ENCODE measurements at places on chromosomes 16 and 17. TPM values are rescaled to one million over a fixed set of nuclear protein-coding genes. Genes with fewer than 3 reads are reported as not detected.

GRCh38 chr17:65292430-65292829 lies 155.3 kb downstream of the RGS9 start:
- no peaks in the 10 kb centered on the region for H3K36me3 ChIP-seq
- no peak for DNase-seq
- H3K4me3 ChIP-seq, result no peak overlapping the region
- H3K27ac ChIP-seq, result no peak overlapping the region
- no peaks in the 10 kb centered on the region for H3K27me3 ChIP-seq

GRCh38 chr17:41907633-41908539 lies 10.9 kb downstream of the ACLY start:
- H3K36me3 ChIP-seq, result peaks cover 8% of the 10 kb centered on the region
- no peaks in the 10 kb centered on the region for H3K4me1 ChIP-seq
- no peak overlapping the region for H3K4me3 ChIP-seq

DNA sequence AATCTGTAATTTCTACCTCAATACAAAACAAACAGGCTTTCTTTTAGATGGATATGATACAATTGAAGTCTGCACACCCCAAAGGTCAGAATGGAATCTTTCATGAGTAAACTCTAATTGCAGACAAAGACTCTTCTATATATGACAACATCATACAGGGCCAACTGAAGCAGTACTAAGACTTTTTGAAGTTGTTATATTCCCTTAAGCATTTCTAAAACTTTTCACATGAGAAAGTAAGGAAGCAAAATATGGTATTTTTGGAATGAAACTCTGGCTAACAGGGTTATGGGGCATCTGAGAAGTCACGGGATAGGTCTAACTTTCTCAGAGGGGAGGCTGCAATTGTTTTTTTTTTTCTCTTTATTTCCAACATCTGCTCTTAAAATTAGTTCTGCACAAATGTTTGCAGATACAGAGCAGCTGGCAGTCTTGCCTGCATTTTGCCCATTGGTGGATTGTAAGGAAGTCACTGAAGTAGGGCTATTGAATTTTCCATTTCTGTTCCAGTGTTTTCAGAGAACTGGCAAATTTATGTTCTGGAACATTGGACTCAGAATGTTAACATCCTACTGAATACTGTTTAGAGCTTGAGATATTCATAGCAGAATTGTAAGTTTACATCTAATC lies 59.1 kb downstream of the SSH2 start:
- H3K4me1 ChIP-seq, result no peaks in the 10 kb centered on the region
- no peaks in the 10 kb centered on the region for H3K27me3 ChIP-seq
- H3K4me3 ChIP-seq, result no peak overlapping the region
- no peak overlapping the region for H3K27ac ChIP-seq
- DNase-seq, result no peak

DNA sequence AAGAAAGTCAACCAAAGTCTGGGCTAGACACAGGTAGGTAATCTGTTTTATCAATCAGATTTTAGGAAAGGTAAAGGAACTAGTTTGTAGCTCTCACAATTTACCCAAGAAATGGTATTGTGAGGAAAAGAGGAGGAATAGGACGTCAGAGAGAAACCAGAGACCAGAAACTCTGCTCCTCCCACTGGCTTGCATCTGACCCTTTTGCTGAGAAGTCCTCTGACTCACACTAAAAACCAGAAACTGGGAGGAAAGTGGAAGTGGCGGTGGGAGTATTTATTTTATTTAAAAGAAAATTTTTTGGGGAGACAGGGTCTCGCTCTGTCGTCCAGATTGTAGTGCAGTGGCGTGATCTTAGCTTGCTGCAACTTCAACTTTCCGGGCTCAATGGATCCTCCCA lies 38.0 kb upstream of the MNT start:
- no peak for DNase-seq
- H3K4me3 ChIP-seq, result no peak overlapping the region
- H3K4me1 ChIP-seq, result no peaks in the 10 kb centered on the region
- H3K36me3 ChIP-seq, result peaks cover 6% of the 10 kb centered on the region

DNA sequence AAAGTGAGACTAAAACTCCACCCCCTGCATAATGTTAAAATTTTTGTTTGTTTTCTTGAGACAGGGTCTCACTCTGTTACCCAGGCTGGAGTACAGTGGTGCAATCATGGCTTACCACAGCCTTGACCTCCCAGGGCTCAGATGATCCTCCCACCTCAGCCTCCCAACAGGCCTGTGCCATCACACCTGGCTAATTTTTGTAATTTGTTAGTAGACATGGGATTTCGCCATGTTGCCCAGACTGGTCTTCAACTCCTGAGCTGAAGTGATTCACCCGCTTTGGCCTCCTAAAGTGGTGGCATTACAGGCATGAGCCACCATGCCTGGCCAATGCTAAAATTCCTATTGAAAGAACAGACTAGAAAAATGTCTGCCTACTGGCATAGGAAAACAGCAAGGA lies 103.8 kb downstream of the TRIM37 start:
- no peak for DNase-seq
- H3K27ac ChIP-seq, result no peak overlapping the region
- no peak overlapping the region for H3K4me3 ChIP-seq
- H3K4me1 ChIP-seq, result no peaks in the 10 kb centered on the region
- peaks cover 6% of the 10 kb centered on the region for H3K36me3 ChIP-seq

- no peak overlapping the region for H3K4me3 ChIP-seq
- H3K27me3 ChIP-seq, result no peaks in the 10 kb centered on the region
- peak overlapping the region; percentile 51 for H3K27ac ChIP-seq
Observed at GRCh38 chr17:61503961-61504360, 51.7 kb downstream of the TBX4 start.

- DNase-seq, result no peak
- no peaks in the 10 kb centered on the region for H3K36me3 ChIP-seq
- no peak overlapping the region for H3K27ac ChIP-seq
- H3K4me3 ChIP-seq, result no peak overlapping the region
- H3K4me1 ChIP-seq, result no peaks in the 10 kb centered on the region
- H3K27me3 ChIP-seq, result no peaks in the 10 kb centered on the region
Observed at GRCh38 chr16:88323546-88324330, 59.0 kb upstream of the ZNF469 start.

- no peak overlapping the region for H3K4me3 ChIP-seq
- no peak overlapping the region for H3K27ac ChIP-seq
- no peaks in the 10 kb centered on the region for H3K4me1 ChIP-seq
- peaks cover 38% of the 10 kb centered on the region for H3K27me3 ChIP-seq
Observed at GRCh38 chr17:79251824-79252223, 177.2 kb downstream of the ENGASE start.

DNA sequence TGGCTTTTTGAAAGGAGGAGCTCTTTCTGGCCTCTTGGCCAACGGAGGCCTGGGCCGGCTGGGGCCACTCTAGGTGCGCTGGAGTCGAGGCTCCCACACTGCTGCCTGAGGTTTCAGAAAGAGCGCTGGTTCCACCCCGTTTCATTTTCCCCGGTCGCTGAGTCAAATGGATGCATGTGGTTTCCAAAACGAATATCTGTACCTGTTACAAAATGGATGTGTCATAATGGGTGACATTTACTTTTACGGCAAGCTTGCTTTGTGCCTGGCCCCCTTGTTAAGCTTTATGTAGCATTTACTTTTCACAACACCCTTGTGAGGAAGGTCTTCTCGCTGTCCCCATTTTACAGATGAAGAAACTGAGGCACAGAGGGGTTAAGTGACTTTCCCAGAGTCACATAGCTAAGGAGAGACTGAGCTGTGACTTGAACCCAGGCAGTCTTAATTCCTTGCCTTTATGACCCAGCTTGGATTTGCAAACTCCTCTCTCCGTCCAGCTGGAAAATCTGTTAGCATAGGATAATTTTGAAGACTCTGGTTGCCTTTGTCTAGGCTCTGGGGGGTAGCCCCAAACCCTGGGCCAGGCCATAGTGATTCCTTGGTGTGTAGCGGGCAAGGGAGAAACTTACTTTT lies 10.6 kb downstream of the KSR1 start:
- no peaks in the 10 kb centered on the region for H3K36me3 ChIP-seq
- peaks cover 5% of the 10 kb centered on the region for H3K4me1 ChIP-seq
- H3K27ac ChIP-seq, result no peak overlapping the region
- no peaks in the 10 kb centered on the region for H3K27me3 ChIP-seq
- DNase-seq, result no peak

DNA sequence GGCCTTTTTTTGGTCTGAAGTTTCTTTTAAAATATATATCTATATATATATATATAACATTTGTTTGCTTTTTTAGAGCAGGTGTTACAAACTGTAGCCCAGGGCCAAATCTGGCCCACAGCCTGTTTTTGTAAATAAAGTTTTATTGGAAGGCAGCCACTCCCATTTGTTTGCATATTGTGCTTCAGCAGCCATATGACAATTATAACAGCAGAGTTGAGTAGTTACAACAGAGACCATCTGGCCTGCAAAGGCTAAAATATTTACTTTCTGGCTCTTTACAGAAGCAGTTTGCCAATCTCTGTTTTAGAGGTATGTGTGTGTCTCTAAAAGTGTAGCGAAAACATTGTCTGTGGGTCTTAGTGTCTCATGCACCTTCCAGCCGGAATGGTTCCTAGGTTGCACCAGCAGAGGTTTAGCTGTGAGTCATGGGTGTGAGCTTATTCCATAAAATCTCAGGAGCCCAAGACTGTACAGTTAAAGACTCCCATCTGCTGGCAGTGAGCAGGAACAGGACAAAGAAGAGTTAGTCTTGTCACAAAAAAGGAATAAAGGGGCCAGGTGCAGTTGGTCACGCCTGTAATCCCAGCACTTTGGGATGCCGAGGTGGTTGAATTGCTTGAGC lies 23.8 kb downstream of the LCMT1 start:
- no peaks in the 10 kb centered on the region for H3K27me3 ChIP-seq
- no peak overlapping the region for H3K4me3 ChIP-seq
- peaks cover 3% of the 10 kb centered on the region for H3K36me3 ChIP-seq
- no peak overlapping the region for H3K27ac ChIP-seq
- no peaks in the 10 kb centered on the region for H3K4me1 ChIP-seq

GRCh38 chr17:50816771-50817751 lies 18.3 kb upstream of the WFIKKN2 start:
- H3K4me1 ChIP-seq, result no peaks in the 10 kb centered on the region
- peaks cover 2% of the 10 kb centered on the region for H3K27me3 ChIP-seq
- peak overlapping the region; percentile 17 for H3K4me3 ChIP-seq
- no peaks in the 10 kb centered on the region for H3K36me3 ChIP-seq

- peaks cover 17% of the 10 kb centered on the region for H3K4me1 ChIP-seq
- no peak overlapping the region for H3K4me3 ChIP-seq
- H3K27ac ChIP-seq, result peak overlapping the region; percentile 85
- no peaks in the 10 kb centered on the region for H3K36me3 ChIP-seq
Observed at GRCh38 chr17:41464682-41465081, 2.5 kb downstream of the KRT32 start.

GRCh38 chr16:73064212-73064993 lies 16.5 kb upstream of the ZFHX3 start:
- no peaks in the 10 kb centered on the region for H3K4me1 ChIP-seq
- H3K4me3 ChIP-seq, result peak overlapping the region; percentile 51
- H3K36me3 ChIP-seq, result no peaks in the 10 kb centered on the region
- no peak for DNase-seq

DNA sequence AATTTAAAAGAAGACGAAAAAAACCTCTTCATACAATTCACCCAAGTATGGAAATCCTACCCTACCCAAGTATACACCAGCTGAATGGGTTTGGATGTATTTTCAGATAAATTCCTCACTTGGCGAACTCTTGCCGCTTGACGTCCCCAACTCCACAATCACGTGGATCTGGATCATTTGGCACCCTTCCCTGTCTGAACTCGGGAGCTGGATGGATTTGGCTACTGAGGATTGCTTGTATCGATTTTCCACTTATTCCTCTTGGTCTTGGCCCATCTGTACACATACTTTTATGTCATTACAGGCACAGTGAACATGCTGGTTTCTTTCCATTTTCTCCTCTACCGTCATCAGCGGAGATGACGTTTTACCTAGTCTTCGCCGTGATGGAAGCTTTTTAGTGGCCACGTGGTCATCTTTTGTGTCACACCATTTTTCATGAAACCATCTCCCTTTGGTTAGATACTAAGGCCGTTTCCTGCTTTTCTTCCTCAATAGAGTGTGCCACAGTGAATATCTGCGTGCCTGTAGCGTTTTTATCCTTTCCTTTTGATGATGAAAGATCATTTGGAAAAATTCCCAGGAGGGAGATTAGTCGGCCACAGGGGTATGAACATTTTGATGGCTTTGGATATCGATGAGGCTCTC lies 47.1 kb downstream of the CMIP start:
- no peak for DNase-seq
- no peaks in the 10 kb centered on the region for H3K36me3 ChIP-seq
- H3K4me3 ChIP-seq, result no peak overlapping the region
- peaks cover 68% of the 10 kb centered on the region for H3K4me1 ChIP-seq
- no peaks in the 10 kb centered on the region for H3K27me3 ChIP-seq

DNA sequence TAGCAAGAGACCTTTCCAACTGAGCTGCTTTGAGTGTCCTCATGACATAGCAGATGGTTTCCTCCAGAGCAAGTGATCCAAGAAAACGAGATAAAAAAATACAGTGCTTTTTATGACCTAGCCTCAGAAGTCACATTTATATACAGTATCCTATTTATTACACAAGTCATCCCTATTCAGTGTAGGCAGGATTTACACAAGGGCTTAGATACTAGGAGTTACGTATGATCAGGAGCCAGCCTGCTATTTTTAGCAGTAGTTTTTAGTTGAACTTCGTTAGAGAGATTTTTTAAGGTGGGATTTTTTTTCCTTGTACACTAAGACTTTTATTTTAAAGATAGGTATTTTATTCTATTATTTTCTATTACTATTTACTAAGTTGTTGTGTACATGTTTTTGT lies 58.4 kb downstream of the PHKB start:
- H3K27me3 ChIP-seq, result no peaks in the 10 kb centered on the region
- no peak overlapping the region for H3K27ac ChIP-seq
- H3K4me1 ChIP-seq, result no peaks in the 10 kb centered on the region
- no peak overlapping the region for H3K4me3 ChIP-seq
- peaks cover 2% of the 10 kb centered on the region for H3K36me3 ChIP-seq

DNA sequence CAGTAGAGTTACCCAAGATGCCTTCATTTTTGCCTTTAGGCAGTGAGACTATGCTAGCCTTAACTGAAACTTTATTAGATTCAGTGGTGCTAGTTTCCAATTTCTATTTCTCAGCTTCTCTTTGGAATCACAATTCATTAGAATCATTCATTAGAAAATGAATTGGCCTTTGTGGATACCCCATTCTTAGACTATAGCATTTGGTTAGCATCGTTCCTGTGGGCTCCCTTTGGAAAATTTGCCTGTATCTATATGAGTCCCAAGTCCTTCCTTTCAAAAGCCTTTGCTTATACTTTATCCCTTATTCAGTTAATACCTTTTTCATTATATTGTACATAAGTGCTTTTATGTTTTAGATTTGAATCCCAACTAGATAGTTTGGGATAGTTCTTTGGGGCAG lies 187.0 kb upstream of the TBX2 start:
- no peaks in the 10 kb centered on the region for H3K36me3 ChIP-seq
- DNase-seq, result no peak
- H3K4me1 ChIP-seq, result peaks cover 18% of the 10 kb centered on the region
- no peak overlapping the region for H3K4me3 ChIP-seq

The MLLT6 gene
- 50.6 TPM for total RNA-seq

The KRTAP4-6 gene
- total RNA-seq, result not detected

The ACADVL gene
- 305 TPM for total RNA-seq

The KRT40 gene
- total RNA-seq, result not detected

The ZP2 gene
- total RNA-seq, result not detected

The ADCY9 gene
- total RNA-seq, result 29.8 TPM

The SLFN12 gene
- 35.2 TPM for total RNA-seq

The TRPV3 gene
- 0.31 TPM for total RNA-seq

The PTGES3L gene
- total RNA-seq, result 0.74 TPM

The PTX4 gene
- not detected for total RNA-seq

The SEPTIN1 gene
- 1.7 TPM for total RNA-seq

The CEP295NL gene
- total RNA-seq, result 0.87 TPM

The MPHOSPH6 gene
- total RNA-seq, result 36.7 TPM

The TEKT1 gene
- total RNA-seq, result not detected

The CCL1 gene
- not detected for total RNA-seq

The KRT36 gene
- total RNA-seq, result not detected

The BCAR1 gene
- 120 TPM for total RNA-seq
